Stimulated activated CD4-positive, alpha-beta T cell treated with anti-CD3 and anti-CD28 coated beads, Interleukin-1b, Interleukin-23, amount 100 ng/mL, for 48 hours (primary cell): ENCODE measurements at places on chromosomes 2 and 18.

GRCh38 chr2:201515573-201516246, 64.2 kb downstream of the STRADB start:
- DNase-seq: no peak

- no peak for DNase-seq
Observed at GRCh38 chr18:62881509-62882016, 166.2 kb downstream of the PHLPP1 start.

DNA sequence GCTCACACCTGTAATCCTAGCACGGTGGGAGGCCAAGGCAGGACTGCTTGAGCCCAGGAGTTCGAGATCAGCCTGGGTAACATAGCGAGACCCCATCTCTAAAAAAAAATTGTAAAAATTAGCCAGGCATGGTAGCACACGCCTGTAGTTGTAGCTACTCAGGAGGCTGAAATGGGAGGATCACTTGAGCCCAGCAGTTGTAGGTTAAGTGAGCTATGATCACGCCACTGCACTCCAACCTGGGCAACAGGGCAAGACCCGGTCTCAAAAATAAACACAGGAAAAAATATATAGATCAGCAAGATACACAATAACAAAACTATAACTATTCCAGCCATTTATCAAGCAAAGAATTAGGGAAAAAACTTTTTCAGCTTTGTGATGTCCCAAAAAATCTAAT, 3.0 kb downstream of the SF3B1 start:
- DNase-seq: no peak

- DNase-seq: no peak
Observed at GRCh38 chr2:195642027-195642678, 14.9 kb upstream of the SLC39A10 start.

GRCh38 chr2:178412047-178412446, 38.9 kb downstream of the PRKRA start:
- DNase-seq: no peak

- DNase-seq: no peak
Observed at GRCh38 chr2:24451805-24452501, 39.1 kb upstream of the NCOA1 start.

- DNase-seq: no peak
Observed at GRCh38 chr2:64398516-64399129, 55.3 kb upstream of the LGALSL start.
